ENCODE measurements at places on chromosomes 6 and 20. TPM values are rescaled to one million over a fixed set of nuclear protein-coding genes. Genes with fewer than 3 reads are reported as not detected.

The SLC2A10 gene
- total RNA-seq = 20.6 TPM

The GPSM3 gene
- total RNA-seq = 15.5 TPM

The HLA-DQA2 gene
- not detected for total RNA-seq

The NKX2-4 gene
- not detected for total RNA-seq

The ABCC10 gene
- total RNA-seq = 32.6 TPM

The CFB gene
- 2.3 TPM for total RNA-seq

The MICB gene
- total RNA-seq = 14.5 TPM

The MCCD1 gene
- not detected for total RNA-seq

The MAS1 gene
- not detected for total RNA-seq

The SEL1L2 gene
- total RNA-seq = not detected

The FAM83B gene
- total RNA-seq = 0.29 TPM

The RAD21L1 gene
- total RNA-seq = not detected

The RBBP8NL gene
- total RNA-seq = not detected

The KHDC1L gene
- total RNA-seq = not detected

The MYBL2 gene
- 21.4 TPM for total RNA-seq

The GTSF1L gene
- not detected for total RNA-seq

The DTD1 gene
- total RNA-seq = 56.5 TPM

Measured in glomerular endothelial cell (primary cell).